ENCODE measurements at places on chromosomes 4 and X.

DNA sequence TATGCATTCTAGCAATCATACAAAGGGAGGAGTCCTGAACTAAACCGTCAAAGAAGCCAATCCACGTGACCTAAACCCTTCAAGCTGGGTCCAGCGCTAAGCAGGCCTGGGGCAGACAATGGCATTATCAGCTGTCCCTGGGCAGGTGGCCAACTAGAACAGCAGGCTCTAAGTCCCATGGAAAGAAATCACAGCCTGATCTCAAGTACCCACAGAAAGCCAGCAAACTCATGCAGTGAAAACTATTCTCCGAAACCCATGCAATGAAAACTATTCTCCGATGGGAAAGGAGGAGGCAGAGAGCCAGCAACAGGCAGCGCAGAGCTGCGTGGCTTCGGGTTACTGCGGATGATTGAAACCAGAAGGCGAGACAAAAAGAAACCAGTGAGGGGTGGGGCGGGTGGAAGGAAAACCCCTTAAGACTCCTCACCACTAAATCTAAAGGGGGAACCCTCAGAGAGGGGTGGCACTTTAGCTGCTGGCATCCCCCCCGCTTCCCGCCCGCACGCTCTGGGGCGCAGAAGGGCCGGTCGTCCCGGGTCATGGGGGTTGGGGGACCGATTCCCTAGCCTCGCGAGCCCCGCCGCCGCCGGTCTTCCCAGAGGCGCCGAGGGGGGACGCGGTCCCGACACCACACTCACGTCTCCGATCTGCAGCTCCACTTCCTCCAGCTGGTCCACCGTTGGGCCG, 567 bp downstream of the C4orf46 start:
- peak; percentile 35 for DNase-seq

DNA sequence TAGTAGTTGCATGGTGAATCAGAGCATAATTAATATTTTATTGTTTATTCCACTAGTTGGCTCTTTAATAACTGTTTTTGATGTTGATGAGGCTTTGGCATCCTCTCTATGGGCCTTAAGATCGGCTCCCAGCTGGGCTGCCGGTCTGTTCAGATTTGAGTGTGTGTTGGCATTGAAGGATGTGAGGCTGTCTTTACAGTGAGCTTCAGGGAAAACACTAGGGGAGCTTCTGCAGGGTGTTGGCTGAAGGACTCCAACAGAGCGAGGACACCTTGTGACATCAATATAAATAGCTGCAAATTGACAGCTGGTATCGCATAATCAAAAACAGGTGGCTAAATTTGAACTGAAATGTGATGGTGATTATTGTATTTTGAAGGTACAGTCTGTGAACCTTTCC, 322.0 kb downstream of the FSTL5 start:
- no peak for DNase-seq

GRCh38 chr4:108141213-108141950, 27.4 kb downstream of the LEF1 start:
- no peak for DNase-seq

GRCh38 chr4:8280876-8281440, 11.4 kb downstream of the HTRA3 start:
- DNase-seq = no peak

DNA sequence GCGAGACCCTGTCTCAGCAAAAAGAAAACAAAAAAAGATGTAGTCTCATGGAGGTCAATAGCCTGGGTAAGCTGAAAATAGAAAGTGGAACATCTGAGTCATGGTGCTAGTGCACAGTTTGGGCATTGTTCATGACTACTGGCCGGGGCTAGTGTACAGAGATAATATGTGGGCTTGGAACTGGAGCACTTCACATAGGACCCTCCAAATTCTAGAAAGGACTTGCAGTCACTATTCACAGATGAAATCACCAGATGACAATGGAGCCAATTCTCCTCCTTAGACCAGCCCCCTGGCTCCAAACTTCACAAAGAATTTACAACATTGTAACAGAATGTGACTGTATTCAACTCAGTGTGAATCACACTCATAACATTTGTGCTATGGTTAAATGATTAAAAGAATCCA, 367.8 kb upstream of the SLC7A11 start:
- no peak for DNase-seq

DNA sequence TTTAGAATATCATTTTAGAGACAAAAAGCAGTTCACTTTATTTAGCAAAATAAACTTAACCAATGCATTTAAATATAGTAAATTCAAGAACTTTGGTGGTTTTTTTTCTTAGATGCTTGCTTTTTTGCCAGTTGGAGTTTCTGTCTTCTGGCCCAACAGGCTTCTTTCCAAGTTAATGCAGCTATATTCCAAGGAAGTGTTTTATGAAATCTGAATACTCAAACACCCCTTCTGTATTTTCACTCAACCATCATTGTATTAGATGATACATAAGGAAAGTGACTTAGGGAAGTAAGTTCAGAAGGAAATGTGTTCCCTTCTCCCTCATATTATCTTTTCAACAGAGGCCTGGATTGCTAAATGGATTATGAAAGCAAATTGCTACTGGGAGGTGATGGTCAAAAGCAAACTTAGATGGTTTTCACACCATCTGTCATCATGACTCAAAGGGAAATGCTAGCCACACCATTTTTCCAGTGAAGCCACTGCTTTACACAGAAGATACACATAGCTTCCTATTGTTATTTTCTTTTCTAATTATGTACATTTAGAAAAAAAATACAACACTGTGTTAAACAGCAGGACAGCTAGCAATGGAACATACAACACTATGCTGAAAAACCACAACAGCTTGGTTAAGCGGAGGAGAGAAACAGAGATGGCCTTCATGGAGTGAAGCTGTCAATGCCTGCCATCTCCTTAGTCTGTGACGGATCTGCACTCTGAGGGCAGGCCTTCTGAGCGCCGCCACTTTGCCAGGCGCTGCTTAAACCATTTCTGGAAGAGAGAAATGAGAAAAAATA, 32.9 kb downstream of the HOPX start:
- DNase-seq = no peak

DNA sequence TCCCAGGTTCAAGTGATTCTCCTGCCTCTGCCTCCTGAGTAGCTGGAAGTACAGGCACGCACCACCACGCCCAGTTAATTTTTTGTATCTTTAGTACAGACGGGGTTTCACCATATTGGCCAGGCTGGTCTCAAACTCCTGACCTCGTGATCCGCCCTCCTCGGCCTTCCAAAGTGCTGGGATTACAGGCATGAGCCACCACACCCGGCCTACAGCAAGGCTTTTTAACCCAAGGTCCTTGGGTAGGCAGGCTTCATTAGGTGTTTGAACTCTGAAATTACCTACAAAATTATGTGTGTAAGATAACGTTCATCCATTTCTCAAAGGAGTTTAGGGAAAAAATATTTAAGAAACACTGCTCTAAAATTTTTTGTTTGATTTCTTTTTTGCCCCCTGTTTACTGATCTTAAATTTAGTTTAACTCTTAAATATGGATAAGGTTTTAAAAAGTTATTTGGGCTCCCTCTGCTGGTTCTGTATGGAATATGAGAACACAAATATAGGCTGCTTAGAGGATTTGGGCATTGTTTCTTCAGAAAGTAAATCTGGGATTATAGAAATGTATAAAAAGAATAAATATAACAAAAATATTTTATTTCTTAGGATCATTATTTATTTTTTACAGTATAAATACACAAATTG, 92.8 kb downstream of the CBR4 start:
- no peak for DNase-seq

DNA sequence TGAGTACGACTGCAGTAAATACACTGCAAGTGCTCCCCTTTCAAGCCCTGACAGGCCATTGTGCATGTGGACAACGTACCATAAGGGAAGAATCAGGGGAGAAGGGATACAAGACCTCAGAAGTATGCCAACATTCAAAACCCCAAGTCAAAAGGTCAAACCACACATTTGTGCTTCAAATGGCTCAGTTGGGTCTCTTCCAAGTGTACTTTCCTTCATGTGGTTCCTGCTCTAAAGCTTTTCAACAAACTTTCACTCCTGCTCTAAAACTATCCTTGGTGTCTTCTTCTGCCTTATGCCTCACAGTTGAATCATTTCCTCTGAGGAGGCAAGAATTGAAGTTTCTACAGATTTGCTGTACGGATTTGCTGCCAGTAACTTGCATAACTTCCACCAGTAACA, 305.7 kb upstream of the SLIT2 start:
- no peak for DNase-seq

- DNase-seq = no peak
Observed at GRCh38 chrX:125505207-125505606, 185.5 kb downstream of the TEX13C start.

DNA sequence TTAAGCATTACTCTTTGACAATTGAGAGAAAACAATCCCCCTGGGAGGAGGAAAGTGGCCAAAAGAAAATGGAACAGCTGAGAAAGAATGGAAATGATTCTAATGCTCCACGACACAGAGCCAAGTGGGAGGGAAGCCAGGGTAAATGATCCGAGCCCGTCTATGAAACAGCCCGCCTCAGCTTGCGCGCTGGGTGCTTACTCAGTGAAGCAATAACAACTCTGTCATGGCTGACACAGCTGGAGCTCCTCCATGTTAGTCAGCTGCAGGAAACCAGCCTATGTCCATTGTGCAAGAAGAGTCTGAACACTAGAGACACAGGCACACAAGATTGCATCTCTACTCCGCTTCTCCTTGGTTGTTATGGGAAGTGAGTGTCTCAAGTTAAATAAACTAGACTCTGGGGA, 19.3 kb downstream of the NOA1 start:
- peak; percentile 45 for DNase-seq

DNA sequence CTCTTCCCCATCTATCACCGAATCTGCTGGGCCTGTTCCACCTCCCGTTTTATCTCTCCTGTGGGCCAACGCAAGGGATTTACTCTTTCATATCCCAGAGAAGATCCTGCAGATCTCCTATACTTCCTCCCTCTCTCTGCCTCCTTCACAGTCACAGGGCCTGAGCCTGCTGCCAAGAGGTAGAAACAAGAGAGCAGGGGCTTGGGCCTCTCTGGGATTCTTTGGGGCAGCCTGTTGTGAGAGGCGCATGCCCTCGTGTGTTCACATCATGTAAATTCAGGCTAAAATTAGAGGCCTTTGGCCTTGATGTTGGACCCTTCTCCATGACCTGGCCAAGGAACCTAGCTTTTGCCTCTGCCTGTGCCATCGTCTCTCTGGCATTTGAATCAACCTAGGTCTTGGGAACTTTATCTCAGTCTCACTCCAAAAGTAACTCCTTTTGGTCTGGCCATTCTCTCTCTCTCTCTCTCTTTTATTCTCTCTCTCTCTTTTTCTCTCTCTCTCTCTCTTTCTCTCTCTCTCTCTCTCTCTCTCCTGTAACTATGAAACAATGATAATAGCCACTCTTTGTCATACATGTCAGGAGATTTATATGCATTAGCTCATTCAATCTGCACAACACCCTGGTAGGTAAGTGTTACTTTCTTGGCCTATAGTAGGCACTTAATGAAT, 20.0 kb upstream of the EFNB1 start:
- DNase-seq = no peak

GRCh38 chr4:133151341-133151690, 2.2 kb downstream of the PCDH10 start:
- no peak for DNase-seq

- no peak for DNase-seq
Observed at GRCh38 chr4:178480105-178480504, 1037.9 kb upstream of the AGA start.

- DNase-seq = no peak
Observed at GRCh38 chr4:104859601-104860237, 287.0 kb upstream of the TET2 start.

GRCh38 chr4:133147921-133148689, 989 bp upstream of the PCDH10 start:
- no peak for DNase-seq

DNA sequence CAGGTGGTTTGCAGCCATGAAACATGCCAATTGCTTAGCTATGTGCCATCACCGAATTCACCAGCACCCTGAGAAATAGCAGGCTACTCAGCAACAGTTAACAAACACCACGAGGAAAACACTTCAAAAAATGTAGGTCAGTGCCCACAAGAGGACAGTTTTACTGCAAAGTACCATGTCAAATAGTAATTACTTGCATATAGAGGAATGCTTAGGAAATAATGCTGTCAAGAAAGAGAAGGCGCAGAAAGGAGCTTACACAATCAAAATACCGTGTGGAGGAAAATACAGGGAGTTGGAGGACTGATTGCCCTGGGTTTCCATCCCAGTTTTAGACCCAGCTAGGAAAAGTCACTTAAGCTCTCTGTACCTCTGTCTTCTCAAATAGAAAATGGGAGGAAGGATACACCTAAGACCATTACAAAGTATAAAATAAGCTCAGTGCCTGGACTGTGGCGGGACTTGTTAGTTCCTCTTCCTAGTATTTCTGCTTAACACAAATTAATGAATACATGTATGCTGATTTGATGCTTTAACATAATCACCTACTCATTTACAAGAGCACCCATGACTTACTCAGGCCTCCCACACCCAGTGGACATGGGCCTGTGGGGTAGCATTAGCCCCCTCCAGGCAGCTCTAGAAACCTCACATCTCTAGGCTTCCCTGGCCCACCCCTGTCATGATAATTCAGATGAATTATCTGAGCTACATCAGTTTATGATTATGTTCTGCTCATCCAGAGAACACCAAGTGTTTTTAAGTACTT, 44.5 kb upstream of the IL21 start:
- DNase-seq = no peak

GRCh38 chrX:50158593-50158992, 42.2 kb downstream of the AKAP4 start:
- no peak for DNase-seq

GRCh38 chr4:132934911-132935310, 214.2 kb upstream of the PCDH10 start:
- DNase-seq = no peak

DNA sequence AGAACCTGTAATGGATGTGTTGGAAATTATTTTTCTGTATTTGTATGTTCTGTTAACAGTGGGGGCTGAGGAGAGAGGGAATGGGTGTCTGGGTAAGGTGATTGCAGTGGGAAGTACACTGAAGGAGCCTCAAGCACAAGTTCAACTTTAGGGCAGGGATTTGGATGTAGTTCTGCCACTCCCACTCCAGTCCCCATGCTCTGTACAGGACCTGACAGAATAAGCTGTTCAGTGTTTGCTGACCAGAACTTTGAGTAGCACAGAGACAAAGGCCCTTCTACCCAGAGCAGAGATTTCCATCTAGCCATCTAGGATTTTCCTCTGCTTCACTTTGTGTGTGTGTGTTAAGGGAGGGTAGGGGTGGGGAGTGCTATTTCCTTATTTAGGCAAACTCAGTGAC, 49.2 kb downstream of the VSIG4 start:
- DNase-seq = no peak

DNA sequence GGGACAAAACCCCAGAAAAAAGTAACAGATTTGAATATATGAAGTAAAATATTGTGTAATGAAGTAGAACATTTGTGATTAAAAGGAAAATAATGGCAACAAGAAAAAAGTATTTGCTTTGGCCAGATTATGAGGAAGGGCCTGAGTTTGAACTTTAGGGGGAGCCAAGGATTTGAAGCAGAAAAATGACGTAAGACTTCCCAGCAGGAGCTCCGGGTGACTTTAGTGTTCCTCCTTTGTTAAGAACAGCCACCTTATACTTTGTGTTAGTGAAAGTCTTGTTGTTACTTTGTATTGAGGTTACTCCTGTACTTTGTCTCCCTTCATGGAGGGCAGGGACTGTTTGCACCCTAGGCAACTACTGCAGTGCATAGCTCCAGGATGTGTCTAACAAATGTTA, 41.1 kb downstream of the DCUN1D4 start:
- no peak for DNase-seq

- DNase-seq = no peak
Observed at GRCh38 chrX:44816367-44816766, 27.5 kb upstream of the DUSP21 start.

- DNase-seq = no peak
Observed at GRCh38 chr4:81214881-81215868, at the start of gene PRKG2. Gene PRKG2 (minus strand): TSS chr4:81215222. CDS start chr4:81205047, 10,175 bp downstream.

GRCh38 chr4:145107126-145107525, 9.0 kb downstream of the ABCE1 start:
- DNase-seq = no peak

Data from CD4-positive, alpha-beta T cell treated with Interferon alpha-2 for 1 hour (primary cell).